ENCODE measurements at places on chromosomes 3 and 15.
A peak's percentile ranks its signal among the peaks of the same experiment; 100 is the strongest.

- no peak for DNase-seq
Observed at GRCh38 chr3:57927916-57928315, 80.3 kb upstream of the FLNB start.

- no peak for DNase-seq
Observed at GRCh38 chr3:71546821-71547220, 36.7 kb downstream of the FOXP1 start.

GRCh38 chr3:123980539-123980938 is 11.4 kb downstream of the ROPN1 start:
- DNase-seq, result no peak

DNA sequence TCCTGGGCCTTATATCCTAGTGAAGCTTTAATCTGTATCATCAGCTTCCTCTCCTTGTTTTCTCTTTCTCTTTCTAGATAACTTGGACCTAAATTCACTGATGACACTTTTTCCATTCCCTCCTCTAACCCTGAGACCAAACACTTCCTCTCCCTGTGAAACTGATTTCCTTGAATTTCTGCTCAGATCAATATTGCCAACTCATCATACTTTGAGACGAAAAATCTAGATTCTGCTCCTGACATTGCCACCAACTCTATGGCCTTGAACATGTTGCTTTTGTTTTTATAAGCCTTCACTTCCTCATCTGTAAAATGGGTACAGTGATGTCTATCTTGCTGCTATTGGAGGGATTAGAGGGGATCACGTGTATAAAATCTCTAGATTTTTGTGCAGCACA is 42.7 kb upstream of the RASGRF1 start:
- DNase-seq, result no peak

DNA sequence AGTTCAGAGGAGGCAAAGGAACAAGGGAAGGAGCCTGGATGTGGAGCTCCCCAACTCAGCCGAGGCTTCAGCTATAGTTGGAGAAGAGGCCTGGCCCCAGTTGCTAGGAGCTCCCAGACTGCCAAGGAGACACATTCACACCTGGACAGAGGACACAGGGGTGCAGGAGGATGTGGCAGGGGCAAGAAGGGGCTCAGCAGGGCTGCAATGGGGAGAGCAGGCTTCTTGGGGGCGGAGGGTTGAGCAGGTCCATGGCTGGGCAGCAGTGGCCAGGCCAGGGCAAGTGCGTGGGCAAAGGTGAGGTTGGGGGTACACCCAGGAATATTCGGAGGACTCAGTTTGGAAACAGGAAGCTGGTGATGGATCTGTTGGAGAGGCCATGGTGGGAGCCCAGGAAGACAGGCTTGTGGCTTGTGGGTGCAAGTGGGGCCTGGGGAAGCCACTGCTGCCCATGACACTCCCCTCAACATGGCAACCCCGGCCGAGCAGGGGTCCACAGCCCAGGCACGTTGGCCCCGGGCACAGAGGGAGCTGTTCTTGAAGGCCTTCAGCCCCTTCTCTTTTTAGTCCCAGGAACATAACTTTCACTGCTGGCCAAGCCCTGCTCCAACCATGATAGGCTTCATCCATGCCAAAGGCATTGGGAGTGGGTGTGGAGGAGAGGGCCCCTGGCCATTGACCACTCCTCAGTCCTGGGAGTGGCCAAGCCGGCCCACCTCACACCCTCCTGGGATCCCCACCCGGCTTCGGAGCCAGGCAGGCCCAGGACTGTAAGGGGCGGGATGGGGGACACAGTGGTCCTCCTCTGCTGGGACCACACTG is 33.3 kb downstream of the TSPAN3 start:
- DNase-seq, result peak; percentile 63

- no peak for DNase-seq
Observed at GRCh38 chr3:146342989-146343388, 92.1 kb upstream of the PLSCR4 start.

- peak; percentile 91 for DNase-seq
Observed at GRCh38 chr15:41544650-41545015, 576 bp upstream of the RPAP1 start.

DNA sequence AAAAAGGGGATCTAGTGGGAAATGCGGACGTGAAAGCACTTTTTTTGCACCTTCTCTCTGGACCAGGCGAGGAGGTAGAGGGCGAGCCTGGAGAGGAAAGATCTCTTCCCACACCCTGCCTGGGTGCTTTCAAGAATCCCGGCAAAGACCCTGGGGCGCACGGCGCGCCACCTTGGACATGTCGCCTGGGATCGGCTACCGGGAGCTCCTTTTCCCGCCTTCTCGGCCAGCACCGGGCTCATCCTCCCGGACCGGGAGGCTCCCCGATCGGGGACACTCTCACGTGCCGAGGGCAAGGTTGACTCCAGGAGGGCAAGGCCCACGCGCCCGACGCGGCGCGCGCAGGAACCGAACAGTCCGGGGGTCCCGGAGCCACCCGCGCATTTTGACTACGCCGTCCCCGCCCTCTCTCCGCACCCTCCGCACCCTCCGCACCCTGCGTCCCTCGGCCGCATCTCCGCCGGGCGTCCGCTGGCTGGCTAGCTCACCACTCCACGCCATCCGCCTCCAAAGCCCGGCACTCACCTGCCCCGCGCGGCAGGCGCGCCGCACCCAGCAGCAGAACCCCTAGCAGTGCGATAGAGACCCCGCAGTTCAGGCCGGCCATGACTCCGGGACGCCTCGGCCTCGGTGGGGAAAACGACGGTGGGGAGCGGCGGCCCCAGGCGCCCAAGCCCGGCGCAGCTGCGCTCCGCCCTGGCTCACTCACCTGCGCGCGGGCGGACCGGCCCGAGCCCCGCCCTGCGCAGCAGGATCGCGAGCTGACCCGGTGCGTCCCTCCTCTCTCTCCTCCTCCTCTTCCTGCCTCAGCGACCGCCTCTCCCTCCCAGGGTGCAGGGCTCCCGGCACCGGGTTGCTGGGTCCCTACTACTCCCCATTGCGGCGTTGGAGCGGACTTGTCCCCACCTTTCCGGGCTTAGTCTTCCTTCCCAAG is at the start of gene CDCP1:
CDCP1 (minus strand) TSS at position 698 of the 934 bp plus-strand sequence; CDS start at position 607, 91 bp downstream.
- peak; percentile 83 for DNase-seq

GRCh38 chr15:33730815-33731214 is 237.5 kb upstream of the CHRM5 start:
- DNase-seq, result no peak

GRCh38 chr15:62323353-62323890 is 158.3 kb upstream of the C2CD4B start:
- DNase-seq, result no peak

GRCh38 chr3:25229586-25229985 is 198.5 kb upstream of the RARB start:
- DNase-seq, result no peak

GRCh38 chr15:39344662-39345141 is 236.2 kb upstream of the THBS1 start:
- no peak for DNase-seq

- DNase-seq, result no peak
Observed at GRCh38 chr3:38805765-38806386, 10.1 kb downstream of the SCN10A start.

DNA sequence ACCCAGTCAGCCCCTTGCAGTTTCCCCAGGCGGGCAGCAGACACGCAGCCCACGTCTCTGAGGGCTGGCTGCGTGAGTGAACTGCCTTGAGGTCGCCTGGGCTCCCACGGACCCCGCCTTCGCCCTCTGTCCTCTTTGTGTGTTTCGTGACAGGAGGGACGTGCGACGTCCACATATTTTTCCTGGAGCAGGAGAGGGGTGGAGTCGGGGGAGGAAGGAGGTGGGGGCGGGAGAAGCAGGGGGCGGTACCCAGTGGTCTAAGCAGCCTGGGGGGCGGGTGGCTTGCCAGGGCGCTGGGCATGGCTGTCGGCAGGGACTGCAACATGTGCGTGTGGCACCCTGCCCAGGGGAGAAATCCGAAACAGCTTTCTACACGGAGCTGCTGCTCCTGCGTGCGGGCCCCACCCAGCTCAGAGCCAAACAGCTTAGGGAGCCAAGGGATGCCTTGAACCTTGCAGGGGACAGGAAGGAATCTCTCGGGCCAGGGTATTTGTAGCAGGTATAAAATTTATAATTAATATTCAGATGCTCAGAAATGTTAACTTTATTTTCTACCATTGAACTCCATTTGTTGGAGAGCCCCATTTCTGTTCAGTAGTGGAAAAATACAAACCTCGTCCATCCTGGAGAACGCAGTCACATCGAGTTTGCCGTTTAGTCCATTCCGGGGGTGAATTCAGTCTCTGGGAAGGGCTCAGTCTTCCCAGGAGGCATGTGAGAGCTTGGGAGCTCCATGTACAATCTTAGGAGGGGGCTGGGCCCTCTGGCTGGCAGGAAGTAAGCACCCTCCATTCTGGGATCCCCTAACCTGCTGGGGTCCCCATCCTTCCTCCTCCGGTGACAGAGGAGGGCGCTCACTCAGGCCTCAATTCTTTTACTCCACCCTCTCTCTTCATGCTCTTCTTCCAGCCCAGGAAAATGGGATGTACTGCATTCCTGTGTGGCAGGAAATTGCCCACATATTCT is 79.1 kb upstream of the MEF2A start:
- peak; percentile 84 for DNase-seq

DNA sequence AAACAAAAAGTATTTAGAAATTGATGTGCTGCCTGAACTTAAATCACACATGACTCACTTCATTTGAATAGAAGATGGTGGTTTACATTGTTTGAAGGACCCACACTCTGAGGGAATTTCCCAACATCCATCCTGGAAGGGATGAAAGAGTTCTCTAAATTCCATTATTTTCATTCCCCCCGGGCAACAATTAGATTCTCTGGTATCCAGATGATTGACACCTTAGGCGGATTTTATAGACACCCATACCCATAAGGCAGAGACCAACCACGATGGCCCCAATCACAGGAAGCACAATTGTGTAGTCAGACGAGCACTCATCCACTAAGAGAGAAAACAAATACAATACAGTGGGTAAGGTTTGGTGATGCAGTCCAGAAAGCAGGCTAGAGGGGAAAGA is 24.6 kb upstream of the MCCC1 start:
- DNase-seq, result no peak

GRCh38 chr15:95503640-95504225 is 826.8 kb upstream of the NR2F2 start:
- no peak for DNase-seq

DNA sequence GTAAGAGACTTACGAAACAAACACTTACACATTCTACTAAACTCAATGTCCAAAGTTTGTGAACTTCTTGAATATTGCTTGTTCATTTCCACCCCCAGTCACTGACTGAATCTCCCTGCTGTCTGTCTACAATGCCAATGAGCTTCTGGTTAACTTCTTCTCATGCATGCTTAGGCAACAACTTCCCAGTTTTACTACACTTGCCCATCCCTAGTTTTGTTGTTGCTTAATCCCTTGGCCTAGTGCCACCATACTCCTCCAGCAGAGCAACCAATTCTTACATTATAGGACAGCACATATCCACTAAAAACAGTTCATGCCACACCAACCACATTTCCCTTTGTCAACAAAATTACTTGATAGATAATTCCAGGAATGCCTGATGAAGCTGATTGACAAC is 40.9 kb upstream of the CCR2 start:
- DNase-seq, result no peak

DNA sequence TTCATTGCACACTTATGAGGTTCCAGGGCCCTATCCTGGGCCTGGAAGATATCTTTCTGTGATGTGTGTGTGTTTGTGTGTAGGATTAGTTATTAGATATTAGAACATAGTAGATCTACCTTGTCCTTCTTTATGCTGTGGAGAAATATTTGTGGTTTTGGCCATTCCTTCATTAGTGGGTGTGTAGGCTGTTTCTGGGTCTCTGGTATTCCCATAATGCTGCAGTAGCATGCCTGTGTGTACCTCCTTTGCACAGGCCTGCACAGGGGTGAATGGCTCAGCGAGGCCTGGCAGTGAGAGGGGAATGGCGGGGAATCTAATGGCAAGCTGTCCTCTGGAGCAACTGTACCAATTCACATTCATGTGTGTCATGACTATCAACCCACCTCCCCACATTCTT is 125.8 kb upstream of the MRPS22 start:
- no peak for DNase-seq

DNA sequence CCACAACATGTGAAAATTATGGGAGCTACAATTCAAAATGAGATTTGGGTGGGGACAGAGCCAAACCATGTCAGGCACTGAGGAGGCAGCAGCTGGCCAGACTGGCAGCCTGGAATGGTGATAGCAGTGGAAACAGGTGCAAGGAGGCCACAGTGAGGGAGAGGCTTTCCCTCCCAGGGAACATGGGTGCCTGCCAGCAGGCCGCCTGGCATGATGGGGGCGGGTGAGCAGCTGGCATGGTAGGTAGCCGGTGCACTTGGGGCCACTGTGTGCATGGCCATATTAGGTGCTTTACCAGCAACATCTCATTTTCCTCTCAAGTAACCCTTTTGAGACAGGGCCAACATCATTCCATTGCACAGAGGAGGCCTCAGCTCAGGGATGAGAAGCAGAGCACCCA is 18.3 kb upstream of the MRPS22 start:
- DNase-seq, result no peak

DNA sequence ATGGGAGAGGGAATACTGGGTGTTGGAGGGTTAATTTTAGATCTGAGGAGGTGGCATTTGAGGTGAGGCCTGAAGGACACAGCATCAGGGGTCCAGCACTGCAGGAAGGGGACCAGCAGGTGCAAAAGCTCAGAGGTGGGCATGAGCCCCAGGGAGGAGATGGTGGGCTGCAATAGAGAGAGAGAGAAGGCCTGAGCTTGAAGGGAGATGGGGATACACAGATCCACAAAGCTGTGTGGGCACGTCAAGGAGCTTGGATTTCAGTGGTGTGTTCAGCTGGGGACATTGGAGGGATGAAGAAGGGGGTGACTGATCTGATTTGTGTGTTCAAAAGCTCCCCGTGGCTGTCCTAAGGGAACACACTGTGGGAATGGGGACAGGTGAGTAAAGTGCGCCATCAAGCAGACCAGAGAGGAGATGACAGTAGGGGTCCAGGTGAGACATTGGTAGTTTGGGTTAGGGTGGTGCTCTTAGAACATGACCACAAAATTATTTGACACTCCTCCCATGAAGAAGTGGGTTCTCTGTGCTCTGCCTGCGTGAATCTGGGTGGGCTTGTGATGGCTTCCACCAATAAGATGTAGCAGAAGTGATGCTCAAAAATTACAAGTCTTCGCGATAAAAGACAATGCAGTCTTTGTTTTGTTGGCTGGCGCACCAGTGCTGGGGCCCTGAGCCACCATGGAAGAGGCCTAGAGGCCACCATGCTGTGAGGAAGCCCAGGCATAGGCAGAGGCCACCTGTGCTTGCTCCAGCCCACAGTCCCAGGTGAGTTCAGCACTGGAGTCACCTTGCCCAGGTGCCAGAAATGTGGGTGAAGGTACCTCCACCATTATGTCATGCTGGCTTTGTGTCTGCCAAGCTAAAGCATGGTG is 1.9 kb upstream of the WNT7A start:
- DNase-seq, result peak; percentile 45

GRCh38 chr3:58352626-58353025 is 19.9 kb downstream of the PXK start:
- no peak for DNase-seq

Data from upper lobe of right lung (tissue), 1 donor.